ENCODE measurements at places on chromosomes 4 and X.

DNA sequence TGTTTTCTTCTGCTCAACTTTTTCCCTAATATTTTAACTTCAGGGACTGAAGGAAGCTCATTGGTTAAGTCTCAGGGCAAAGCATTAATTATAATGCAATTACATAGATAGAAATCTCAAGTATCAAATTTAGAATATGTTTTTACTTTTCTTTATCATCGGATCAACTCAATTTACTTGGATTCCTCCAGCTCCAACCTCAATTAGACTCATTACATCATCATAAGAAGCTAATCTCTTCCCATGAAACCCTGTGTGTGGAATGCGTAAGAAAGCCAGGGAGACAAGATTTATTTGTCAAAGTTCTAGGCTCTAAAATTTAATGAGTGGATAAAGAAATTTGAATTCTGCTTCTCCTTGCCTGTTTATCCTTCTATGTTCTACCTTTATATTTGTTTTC, 918.4 kb downstream of the ADGRL3 start:
- no peak for DNase-seq

- DNase-seq: no peak
Observed at GRCh38 chr4:182600093-182600492, 317.1 kb downstream of the DCTD start.

- no peak for DNase-seq
Observed at GRCh38 chrX:17844236-17844635, 16.9 kb downstream of the RAI2 start.

DNA sequence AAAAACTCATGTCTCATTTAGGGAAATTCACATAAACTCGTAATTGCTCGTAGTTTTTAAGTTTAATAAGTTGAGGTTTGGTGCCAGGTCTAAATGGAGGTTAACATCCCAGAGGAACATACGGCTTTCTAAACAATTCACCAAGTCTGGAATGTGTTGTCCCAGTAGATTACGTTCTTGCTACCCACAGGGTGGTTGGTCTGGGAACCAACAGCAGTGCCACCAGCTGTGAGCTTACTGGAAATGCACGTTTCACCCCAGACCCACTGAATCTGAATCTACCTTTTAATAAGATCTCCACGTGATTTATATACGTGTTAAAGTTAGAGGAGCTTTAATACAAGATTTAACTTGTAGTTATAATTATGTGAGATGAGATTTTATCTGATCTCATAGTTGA, 134.3 kb downstream of the BMPR1B start:
- peak; percentile 35 for DNase-seq

GRCh38 chr4:71564775-71565174, 219.1 kb downstream of the GC start:
- no peak for DNase-seq

DNA sequence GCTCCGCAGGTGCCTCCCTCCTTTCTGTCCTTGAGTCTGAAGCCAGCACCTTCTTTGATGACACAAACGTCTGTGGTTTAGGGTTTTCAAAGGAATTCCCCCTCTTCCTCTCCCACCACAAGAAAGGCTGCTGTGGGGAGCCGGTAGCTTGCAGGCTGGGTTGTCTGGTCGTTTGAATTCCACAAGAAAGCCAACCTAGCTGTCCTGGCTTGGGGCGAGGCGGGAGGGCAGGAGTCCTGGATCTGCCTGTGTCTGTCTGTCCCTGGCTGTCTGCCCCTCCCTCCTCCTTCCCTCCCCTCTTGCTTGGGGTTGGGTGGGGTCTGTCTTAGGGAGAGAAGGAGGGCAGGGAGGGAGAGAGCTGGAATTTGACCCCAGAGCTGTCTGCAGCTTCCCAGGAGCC, 56.3 kb downstream of the SHROOM2 start:
- no peak for DNase-seq

GRCh38 chr4:36338973-36339372, 57.6 kb downstream of the DTHD1 start:
- DNase-seq: no peak

DNA sequence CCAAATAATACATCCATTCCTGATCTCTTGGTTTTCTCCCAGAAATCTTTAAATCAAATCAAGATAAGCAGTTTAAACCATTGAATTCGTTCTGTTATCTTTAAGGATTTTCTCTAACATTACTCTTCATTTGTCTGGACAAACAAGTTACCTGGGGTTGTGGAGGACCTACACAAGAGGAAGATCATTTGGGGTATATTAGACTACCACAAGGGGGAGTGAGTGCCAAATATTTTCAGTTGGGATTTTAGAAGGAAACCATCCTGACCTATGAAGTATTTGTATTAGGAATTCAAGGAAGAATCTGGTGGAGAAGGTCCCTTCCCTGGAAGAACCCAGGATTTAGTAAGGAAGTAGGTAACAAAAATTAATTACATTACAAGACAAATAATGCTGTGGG, 12.0 kb upstream of the DCHS2 start:
- DNase-seq: peak; percentile 5

DNA sequence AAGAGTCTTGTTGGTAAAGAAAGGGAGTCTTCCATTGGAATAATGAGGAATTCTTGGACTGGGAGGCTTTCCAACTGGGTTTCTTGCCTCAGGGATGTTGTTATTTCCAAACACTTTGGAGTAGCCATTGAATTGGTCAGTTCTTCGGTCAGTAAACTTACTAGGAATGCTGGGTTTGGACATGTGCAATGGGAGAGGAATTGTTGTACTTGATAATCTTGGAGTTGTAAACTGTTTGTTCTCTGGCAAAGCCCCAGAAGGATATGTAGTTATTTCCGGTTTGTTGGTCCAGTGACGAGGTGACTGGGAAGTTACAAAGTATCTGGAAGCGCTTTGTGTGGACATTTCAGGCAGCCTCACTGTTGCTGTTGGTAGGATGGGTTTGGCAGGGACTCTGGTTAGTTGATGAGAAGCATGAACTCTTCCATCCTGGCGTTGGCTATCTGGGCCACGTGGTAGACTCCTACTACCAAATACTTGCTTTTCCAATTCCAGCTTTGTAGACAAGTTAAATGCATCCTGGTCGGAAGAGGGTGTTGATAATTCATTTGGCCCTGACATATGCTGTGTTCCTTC, 25.9 kb downstream of the MXRA5 start:
- no peak for DNase-seq

- DNase-seq: no peak
Observed at GRCh38 chrX:103151799-103152198, 58.9 kb upstream of the NXF3 start.

- no peak for DNase-seq
Observed at GRCh38 chrX:5431823-5432222, 796.8 kb downstream of the NLGN4X start.

GRCh38 chr4:116588783-116589182, 496.6 kb downstream of the TRAM1L1 start:
- no peak for DNase-seq

- no peak for DNase-seq
Observed at GRCh38 chr4:57766341-57766740, 656.2 kb upstream of the IGFBP7 start.

GRCh38 chrX:155027509-155028066, 944 bp downstream of the FUNDC2 start:
- DNase-seq: no peak

- DNase-seq: no peak
Observed at GRCh38 chr4:150216726-150217125, 138.5 kb downstream of the DCLK2 start.

DNA sequence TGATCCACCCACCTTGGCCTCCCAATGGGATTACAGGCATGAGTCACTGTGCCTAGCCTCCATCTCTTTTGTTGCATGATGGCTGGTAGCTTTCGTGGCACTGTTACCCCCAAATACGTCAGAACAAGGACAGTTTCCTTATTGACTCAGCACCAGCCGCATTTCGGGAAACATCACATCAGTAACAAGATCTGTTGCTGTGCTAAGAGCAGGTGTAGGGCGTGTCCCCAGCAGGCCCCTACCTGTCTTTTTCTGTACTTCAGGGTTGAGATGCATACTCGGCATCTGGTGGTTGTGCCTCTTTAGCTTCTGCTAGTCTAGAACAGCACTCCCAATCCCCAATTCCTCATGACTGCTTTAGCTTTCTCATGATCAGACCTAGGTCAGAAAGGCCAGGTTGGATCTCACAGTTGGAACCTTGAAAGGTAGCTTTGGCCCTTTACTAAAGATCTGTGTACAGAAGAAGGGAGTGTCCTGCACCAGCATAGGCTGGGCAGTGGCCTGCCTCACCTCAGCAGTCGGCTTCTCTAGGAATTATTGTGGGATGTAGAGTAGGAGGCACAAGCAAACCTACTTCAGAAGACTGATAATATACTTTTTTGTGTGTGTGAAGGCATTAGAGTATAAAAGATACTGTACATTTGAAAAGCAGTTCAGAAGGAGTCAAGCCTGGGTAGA, 36.8 kb downstream of the NSD2 start:
- no peak for DNase-seq

GRCh38 chr4:336893-337142, 796 bp upstream of the ZNF141 start:
- peak; percentile 2 for DNase-seq

DNA sequence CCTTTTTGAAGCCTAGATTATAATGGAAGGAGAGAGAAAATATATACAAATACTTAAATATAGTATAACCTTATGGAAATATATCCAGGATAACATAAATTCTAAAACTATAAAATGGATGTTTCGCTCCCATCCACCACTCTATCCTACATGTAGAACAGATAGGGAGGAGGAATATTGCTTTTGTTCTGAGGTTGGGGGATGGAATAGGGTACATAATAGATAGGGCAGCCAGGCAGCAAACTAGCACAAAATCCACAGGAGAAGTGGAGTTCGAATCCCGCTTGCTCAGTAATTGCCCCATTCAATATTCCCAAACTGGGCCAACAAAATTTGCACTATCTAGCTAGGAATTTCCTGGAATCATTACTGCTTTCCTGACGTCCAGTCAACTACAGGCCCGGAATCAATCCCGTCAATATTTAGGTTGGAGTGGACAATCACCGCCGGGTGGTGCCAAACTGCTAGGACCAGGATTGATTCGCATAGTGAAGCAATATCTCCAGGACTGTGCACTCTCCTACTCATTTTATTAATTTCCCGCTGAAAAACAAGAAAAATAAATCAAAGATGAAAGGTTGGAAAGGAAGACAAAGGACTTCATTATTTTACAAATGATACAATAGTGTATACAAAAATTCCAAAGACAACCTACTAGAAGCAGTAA, 40.4 kb upstream of the PAPSS1 start:
- peak; percentile 62 for DNase-seq

DNA sequence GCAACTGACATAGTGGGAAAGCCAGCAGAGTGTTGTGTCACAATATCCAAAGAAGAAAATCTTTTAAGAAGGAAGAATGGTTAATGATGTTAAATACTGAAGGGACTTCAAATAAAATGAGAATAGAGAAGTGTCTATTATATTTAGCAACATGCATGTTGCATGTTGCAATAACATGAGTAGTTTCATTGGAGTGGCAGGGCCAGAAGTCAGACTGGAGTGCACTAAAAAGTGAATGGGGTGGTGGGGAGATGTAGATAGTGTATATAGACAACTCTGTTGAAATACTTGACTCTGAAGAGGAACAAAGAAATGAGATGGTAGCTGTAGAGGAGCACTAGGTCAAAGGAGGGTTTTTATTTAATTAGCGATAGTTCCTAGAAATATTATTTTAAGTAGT, 9.5 kb upstream of the AMMECR1 start:
- no peak for DNase-seq

DNA sequence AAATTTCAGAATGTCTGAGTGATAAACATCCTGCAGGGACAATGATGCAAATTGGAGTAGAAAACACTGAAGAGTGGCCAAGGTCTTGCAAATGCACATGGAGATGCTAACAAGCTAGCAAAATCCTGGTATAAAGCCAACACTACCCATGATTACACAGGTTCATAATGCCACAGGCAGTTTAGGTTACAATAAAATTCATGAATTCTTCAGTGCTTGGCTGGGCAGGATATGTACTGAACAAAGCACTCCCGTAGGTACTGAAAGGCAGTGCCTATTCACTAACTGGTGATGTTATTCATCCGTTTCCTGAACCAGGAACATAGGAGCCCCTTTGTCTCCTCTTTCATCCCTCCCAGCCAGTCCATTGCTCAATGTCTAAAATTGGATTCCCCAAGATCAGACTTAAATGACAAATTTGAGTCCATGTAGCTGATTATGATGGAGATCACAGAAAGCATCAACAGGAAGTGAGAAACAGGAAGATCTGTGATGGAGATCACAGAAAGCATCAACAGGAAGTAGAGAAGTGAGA, 244.5 kb downstream of the DMD start:
- no peak for DNase-seq

All from Calu3 (cell line).